ENCODE measurements at places on chromosomes 12 and 14.

GRCh38 chr12:116259800-116260577 is 17.5 kb downstream of the MED13L start:
- DNase-seq = no peak

GRCh38 chr12:91778091-91778832 is 367.4 kb downstream of the BTG1 start:
- DNase-seq = peak; percentile 24

DNA sequence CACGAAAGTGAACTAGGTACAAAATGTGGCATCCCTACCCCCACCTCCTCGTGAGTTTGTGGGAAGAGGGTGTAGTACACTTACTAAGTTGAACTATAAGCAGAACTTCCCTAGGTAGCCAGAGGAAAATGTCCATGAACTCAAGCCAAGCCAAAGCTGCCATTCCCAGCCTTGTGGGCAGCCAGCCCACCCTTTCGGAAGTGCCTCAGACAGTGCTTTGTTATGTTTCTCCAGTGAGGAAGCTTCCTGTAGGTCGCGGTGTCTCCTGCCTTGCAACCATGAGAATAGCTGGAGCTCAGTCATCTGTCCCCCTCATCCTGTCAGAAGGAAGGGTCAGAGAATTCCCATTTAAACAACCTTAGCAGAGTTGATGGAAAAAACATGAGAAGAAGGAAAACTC is 266.9 kb downstream of the DUSP6 start:
- DNase-seq = no peak

DNA sequence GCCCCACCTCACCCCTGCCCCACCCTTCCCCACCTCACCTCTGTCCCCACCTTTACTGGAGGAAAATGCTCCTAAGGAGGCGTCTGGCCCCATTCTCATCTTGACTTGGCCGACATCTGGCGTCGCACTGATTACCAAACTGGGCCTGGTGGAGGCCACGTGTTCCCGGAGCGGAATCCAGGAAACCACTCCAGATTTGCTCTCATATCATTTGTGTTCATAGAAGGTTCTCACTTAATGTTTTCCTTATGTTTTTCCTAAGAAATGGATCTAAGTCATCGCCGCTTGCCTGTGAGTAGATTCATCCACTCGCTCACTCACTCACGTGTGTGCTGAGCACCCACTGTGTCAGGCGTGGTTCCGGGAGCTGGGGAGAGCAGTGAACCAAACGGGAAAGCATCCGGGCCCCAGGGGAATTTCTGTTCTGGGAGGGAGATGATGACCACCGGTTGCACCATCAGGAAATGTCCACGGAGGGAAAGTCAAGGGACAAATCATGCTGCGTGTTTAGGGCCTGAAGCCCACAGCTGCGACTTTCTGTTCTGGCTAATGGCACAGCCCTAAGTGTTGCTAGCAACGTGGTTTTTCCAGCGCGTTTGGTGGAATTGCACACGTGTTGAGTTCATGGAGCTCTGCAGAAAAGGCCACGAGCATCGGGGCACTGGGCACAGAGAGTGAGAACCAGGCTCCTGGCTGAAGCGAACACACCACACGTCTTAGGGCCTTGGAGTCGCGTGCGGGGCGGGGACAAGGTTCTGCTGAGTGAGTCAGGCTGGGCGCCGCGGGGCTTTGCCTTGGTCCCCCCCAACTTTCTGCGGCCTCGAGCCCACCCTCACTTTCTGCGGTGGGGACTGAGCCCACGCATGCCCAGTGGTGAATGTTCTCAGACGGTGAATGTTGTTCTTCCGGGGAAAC is 57.7 kb downstream of the ADGRD1 start:
- peak; percentile 29 for DNase-seq

DNA sequence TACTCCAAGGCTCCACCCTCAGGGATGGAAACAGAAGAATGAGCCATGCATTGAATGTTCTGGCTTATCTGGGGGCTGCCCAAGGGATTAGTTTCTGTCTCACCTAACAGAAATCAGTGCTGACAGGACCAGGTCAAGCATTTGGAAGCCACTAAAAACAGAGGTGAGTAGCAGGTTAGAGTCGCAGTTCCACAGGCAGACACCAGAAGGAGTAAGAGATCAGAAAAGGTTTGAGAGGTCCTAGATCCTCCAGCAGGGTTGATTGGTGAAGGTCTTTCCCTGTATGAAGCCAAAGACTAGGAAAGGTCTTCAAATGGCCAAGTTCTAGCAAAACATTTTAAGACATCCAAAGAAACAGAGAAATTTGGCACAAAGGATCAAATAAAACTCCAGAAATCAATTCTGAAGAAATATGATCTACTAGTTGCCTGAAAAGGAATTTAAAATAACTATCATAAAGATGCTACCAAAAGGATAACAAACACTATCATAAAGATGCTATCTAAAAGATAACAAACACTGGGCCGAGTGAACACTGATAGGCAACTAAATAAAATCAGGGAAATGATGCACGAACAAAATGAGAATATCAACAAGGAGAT is 19.5 kb upstream of the TTC9 start:
- peak; percentile 32 for DNase-seq

- peak; percentile 11 for DNase-seq
Observed at GRCh38 chr12:55965941-55966407, at the start of gene PMEL. TSS of gene PMEL (minus strand) at chr12:55966042. CDS start at chr12:55966011, 31 bp downstream.

GRCh38 chr14:22095860-22096513 is 422.4 kb upstream of the OR4E1 start:
- DNase-seq = no peak

DNA sequence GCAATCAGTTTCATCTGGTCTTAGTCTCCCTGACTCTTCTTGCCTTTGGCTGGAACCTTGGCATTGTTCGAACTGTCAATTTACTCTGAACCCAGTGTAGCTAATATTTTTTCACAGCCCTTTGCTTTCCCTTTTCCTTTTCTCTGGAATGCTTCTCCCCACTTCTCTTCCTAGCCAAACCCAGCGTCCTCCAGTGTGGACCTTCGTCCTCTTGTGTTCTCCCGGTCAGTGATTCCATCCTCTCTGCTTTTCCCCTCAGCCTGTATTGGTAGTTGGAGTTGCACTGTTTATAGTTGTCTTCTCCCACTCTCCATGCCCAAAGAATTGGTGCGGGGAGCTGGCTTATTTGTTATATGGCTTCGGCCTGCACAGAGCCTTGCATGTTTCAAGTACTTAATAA is 9.4 kb downstream of the ACVR1B start:
- no peak for DNase-seq

DNA sequence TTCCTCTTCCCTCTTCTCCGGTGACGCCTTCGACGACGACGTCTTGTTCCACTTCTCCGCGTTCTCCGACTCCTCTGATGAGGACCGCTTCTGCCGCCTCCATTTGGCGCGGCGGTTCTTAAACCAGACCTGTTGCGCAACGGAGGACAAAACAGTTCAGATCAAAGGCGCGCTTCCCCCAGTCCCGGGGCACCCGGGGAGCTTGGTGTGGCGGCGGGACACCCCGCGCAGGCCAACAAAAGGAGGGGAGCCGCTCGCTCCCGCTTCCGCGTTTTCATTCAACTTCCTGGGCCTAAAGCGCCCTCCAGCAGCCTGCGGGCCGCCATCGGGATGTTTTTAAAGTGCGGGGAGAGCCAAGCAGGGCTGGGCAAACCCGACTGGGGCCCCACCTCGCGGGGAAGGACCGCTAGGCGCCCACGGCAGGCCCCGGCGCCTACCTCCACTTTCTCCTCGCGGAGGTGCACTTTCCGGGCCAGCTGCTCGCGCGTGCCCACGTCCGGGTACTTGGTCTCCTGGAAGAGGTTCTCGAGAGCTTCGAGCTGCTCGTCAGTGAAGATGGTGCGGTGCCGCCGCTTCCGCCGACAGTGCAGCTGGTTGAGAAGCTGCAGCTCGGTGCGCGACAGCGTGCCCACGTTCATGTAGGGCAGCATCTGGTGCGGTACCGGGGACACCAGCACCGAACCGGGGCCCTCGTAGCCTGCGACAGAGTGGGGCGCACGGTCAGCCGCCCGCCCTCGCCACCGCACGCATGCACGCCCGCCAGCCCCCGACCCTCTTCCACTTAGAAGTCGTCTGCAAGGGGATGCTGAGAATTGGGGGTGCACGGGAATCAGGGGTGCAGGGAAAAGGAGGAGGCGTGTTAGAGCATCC is 1.2 kb downstream of the GSC start:
- peak; percentile 25 for DNase-seq

DNA sequence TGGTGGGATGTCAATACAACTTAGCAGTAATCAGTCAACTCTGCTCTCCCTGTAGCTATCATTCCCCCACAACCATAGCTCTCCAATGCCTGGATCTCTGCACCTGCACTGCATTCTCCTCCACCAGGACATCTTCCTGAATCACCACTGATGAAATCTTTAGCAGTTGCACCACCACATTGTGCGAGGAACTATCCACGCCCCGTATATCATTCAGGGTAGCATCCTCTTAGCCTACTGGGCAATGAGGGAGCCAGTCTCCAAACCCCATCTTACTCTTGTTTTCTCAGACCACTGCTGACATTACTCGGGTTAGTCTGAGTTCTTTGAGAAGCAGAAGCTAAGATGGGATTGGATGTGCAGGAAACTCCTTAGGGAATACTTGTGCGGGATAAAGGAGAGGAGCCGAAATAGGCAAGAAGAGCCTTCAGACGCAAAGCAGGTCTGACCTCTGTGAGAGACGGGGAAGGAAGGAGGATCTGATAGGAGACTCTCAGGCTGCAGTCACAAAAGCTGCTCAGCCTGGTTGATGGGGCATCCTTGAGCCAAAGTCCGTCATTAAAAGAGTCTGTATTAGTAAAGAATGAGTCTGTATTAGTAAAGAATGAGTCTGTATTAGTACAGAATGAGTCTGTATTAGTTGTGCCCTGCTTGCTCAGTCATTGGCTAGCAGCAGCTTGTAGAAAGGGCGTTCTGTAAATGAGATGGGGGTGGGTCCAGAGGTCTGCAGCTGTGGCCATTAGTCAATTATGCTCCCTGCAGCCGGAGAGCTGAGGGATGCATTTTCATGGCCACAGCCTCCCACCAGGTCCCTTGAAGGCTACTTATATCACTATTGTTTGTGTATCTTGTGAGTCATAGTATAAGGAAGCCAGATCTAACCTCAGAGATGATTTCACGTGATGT is 49.6 kb upstream of the RASSF3 start:
- peak; percentile 99 for DNase-seq

DNA sequence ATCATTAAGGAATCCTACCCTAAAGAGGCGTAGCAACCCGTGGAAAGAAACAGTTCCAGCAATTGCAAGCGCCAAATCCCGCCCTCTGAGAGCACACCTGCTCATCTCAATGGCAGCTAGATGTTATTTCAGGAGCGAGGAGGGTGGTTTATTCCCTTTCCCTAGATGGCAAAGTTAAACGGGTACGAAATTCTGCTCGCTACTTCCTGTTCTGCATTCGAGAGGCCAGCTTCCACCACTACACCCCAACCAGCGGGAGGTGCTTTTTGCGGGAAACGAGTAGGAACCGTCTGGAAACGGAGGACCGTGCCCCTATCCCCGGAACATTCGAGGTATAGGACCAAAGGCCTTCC is 536 bp downstream of the VPS29 start:
- peak; percentile 48 for DNase-seq

DNA sequence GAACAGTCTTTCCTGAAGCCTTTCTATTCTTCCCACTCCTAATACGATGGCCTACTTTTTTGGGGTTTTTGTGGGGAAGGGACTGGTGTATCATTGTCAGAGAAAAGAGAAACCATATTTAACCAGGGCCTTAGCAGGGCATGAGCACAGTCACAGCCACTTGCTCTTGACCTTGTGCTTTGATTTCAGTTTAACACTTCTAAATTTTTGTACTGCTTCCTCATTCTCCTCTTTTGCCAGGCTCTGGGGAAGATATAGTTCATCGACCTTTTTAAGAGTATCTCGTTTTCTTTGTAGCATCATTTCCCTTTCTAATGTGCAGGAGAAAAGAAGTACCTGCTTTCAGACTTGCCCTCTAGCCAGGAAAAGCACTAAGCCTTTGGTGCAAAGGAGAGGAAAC is 2.2 kb downstream of the ZBTB1 start:
- DNase-seq = no peak

GRCh38 chr12:74728006-74728405 is 190.4 kb downstream of the ATXN7L3B start:
- DNase-seq = no peak

GRCh38 chr14:95413289-95414215 is 93.8 kb upstream of the CLMN start:
- peak; percentile 57 for DNase-seq

DNA sequence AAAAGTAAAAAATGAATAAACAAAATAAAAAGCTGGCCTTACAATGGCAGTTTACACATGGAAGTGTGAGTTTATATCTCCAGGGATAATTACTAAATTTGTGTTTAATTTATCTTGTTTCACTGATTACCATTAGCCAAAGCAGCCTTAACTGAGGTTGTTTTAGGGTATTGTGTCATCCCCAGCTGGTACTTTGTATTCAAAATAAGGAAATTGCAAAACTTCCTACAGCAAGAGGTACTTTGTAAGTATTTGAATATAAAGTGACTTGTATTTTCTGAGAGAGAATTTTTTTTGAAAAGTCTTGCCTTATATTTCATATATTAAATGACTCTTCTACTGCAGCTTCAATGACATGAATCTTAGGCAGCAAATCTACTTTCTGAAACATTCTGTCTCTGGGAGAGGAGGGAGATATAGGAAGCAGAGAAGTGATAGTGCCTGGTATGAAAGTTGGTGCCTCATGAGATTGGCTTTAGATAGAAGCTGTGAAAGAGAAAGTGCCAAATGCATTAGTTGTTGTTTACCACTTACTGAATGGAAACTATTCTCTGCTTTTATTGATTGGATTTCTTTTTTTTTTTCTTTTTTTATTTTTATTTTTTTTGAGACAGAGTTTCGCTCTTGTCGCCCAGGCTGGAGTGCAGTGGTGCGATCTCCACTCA is 6.7 kb downstream of the FNTB start:
- no peak for DNase-seq

DNA sequence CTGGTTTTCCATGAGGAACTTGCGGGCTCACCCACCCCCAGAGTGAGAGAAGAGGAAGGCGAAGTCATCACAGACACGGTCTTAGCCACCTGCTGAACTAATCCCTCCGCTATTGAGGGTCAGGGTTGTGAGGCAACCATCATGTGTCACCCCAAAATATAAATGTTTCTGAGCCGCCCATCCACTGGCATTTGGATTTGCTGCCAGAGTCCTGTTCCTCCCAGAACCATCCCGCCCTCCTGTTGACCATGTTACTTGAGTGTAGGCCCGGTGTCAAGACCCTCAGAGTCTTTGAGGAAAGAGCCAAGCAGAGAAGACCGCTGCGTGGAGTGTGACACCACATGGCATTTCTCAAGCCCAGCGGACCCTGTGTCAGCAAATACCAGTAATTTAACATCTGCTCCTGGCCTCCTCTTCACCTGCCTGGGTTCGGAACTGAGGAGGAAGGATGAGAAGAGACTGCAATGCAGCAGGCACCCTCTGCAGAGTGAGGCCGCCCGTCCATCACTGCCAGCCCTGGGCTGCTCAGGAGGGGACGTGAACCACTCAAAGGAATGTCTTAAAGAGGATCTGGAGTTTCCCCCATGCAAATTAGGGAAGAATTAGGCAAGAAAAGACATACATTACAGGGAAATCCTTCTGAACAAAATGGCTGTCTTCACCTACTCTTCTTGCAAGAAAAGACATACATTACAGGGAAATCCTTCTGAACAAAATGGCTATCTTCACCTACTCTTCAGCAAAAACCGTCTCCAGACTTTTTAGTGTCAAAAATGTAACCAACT is 100.4 kb downstream of the FBXL14 start:
- no peak for DNase-seq

GRCh38 chr12:115640929-115641328 is 636.6 kb downstream of the MED13L start:
- peak; percentile 39 for DNase-seq
